ENCODE measurements at places on chromosomes 12 and 14.

DNA sequence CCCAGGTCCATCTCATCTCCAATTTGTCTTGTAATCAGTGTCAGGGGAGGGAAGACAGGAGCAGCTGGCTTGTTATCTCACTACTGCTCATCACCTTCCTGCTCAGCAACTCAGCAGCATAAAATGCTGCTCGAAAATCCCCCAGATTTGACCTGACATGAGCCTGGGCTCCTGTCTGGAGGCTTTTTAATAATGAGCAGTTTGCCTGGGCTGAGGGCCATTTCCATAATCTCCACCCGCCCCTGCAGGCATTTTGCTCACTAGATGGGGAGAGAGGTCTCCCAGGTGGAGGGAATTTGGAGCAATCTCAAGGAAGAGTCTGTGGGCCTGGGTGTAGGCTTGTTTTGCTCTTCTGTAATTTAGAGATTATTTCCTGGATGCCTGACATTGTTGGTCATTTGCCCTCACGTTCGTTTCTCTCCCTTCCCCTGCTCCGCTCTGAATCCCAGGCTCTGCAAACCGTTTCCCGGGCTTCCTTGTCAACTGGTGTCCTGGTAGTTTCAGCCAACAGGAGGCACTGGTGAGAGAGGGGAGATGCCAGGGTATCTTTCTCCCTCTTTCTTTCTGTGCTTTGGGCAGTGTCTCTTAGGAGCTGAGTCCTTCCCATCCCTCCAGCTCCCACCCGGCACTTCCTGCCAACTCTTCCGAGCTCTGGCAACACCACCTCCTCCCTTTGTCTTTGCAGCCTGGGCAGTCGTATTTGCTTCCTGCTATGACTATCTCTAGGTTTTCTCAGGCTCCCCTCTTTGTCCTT, 299.2 kb downstream of the GLT1D1 start:
- no peak for DNase-seq

DNA sequence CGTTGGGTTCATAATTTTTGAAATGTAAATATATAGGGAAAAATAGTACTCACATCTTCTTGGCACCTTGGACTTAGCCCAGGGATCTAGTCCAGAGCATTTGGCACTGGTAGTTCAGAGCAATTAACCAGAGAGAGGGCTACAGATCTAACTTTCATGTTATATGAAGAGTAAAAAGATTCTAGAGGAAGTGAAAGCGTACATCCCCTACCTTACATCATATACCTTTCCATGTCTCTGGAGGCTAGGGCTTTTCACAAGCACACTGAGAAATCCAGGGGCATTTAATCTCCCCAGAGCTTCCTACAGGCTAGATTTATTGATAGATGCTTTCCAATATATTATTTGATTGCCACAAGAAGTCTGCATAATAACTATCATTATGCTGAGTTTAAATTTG, 687.5 kb upstream of the FBXO33 start:
- no peak for DNase-seq

DNA sequence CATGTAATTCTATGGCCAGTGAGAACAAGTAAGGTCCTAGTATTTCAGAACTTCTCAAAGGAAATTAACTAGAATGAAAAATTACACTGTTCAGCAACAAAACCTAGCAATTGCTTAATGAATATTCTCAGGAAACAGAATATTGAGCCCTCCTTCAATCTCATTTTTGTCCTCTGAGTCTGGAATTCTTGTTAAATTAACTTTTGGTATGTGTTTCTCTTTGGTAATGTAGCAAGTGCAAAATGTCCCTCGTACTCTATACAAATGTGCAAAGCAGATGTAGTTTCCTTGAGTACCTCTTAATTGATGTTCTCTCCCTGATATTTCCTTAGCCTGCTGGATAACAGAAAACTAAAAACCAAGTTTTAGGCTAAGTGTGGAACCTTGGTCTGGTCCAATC, 190.8 kb upstream of the CNOT2 start:
- no peak for DNase-seq

DNA sequence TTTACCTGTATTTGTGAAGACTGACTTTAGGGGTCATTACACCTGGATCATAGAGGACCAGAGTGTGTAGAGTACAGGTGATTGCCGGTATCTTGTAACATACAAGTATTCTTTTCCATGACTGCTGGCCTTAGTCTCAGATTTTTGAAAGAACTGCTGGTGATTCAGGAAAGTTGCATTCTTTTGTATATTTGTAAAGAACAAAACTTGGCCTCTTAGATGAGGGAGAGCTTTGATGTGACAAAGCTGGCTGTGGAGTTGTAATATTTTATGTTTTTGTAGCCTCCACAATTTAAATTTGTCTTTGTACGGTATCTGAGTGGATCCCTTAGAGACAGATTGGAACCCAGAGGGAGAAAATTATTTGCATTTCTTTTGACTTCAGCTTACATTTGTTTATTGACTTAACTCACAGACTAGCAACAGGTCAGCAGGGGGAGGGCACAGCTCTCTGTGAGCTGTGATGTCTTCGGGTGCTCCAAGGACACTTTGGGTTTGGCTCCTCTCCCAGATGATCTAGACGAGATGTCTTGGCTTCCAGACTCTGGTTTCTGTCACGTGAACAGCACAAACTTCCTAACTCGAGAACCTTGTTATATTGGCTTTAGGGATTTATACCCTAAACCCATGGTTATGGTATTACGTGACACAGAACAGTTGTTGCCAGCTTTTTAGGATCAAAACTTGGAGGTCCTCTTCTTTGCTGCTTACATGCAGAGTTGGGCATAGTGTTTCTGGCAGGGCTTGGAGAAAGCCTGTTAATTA, 65.9 kb downstream of the DAAM1 start:
- DNase-seq = no peak

GRCh38 chr12:49200919-49201594, 12.2 kb upstream of the TUBA1A start:
- DNase-seq = no peak

Data from activated T-helper 1 cell treated with anti-CD3 and anti-CD28 coated beads, Interleukin-12 subunit alpha, Interleukin-12 subunit beta, Interleukin-2, Interleukin-4 antibody, amounts not matched to agents 30 ng/mL and 10 ng/mL and 1 ng/mL, durations not matched to agents 14 hours and 24 hours and 36 hours (primary cell).